ENCODE measurements at places on chromosomes 2 and 18. TPM values are rescaled to one million over a fixed set of nuclear protein-coding genes. Genes with fewer than 3 reads are reported as not detected.

Gene TXNDC2
- 0.05 TPM for total RNA-seq

Gene IGFBP2
- total RNA-seq = 56.6 TPM

Gene ATP8B1
- 38.8 TPM for total RNA-seq

Gene MOGAT1
- total RNA-seq = not detected

Gene STON1
- 2.5 TPM for total RNA-seq

Gene NEUROD1
- not detected for total RNA-seq

Gene LRATD1
- total RNA-seq = not detected

Gene AQP12B
- not detected for total RNA-seq

Gene SPRED2
- 7.1 TPM for total RNA-seq

Gene TPRKB
- 105 TPM for total RNA-seq

Gene SPATA3
- not detected for total RNA-seq

Gene REG3A
- not detected for total RNA-seq

Gene IAH1
- total RNA-seq = 36.0 TPM

Gene NHEJ1
- 22.2 TPM for total RNA-seq

Gene CRACDL
- total RNA-seq = 0.79 TPM

Gene LDLRAD4
- total RNA-seq = 8.9 TPM

Gene IL36RN
- not detected for total RNA-seq

Data from A172 (cell line).